ENCODE measurements at places on chromosomes 2 and 18.

GRCh38 chr18:9711361-9712129 lies 3.4 kb downstream of the RAB31 start:
- no peak for DNase-seq

DNA sequence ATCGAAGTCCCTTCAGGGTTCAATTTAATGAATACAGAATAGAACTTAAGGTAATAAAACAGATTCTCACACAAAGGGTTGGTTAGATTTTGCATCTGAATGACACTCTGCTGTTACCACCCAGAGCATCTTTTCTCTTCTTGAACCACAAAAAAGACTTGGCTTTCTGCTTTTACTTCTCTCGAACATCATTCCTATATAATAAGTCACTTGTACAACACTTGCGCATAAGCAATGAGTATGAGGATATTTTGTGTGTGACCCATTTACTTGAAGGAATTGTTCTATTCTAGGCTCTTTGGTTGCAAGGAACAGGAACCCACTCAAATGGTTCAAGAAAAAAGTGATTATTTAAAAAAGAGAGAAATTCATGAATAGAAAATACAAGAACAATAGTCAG lies 126.2 kb downstream of the NUP35 start:
- no peak for DNase-seq

DNA sequence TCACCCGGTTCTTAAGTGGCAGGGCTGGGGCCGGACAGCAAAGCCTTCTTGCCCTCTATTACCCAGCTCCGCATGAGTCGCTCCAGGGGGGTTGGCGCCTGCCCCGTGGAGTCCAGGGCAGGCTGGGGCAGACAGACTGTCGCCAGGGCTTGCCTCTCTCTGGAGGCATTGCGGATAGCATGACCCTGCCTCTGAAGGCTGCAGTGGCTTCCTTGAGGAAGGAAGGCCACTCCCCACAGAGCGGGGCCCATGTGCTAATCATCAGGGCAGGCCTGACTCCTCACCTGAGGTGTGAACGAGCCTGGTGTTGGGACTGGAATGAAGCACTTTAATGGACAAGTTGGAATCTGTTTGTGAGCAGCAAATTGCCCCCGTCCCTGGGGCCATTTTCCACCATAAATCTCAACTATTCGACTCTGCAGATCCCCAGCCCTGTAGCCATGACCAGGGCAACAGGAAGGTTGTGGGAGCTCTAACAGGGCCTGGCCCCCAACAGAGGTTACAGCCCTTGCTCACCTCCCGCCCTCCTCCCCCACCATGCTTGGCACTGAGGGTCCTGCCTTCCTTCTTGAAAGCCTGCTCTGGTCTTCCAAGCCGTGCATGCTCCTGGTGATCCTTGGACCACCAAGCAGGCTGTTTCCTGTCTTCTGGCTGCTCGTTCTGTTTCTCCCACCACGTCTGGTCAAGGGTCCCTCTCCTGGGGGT lies 144.9 kb upstream of the HAAO start:
- DNase-seq = no peak

GRCh38 chr2:95313296-95314131 lies 16.4 kb downstream of the KCNIP3 start:
- no peak for DNase-seq

DNA sequence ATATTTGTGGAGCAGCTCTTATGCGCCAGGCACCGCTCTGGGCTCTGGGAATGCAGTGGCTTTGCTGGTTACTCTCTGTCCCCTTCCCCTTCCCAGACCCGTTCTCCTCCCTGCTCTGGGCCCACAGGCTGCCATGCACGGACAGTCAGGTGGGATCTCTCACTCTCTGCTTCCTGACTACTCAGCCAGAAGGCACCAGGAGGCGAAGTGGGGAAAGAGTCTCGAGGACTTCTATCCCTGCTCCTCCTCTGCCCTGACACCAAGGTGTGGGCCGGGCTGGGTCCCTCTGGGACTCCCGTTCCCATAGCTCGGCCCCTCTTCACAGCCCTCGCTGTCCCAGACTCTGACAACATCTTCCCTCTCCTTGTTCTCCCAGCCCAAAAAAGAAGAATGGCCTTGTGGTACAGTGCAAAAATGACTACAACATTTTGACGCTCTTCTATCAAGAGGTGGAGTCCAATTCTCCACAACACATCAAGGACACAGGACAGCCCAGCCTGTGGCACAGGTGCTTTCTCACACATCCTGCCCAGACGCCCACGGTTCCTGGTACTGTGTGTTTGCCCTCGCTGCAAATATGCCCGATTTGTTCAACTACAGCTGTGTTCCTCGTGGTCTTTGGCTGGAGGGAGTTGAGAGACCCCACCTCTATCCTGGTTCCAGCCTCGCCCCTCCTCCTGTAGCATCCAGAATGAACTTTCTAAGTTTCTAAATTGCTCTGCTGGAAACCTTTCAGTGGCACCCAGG lies 14.0 kb upstream of the DUSP2 start:
- no peak for DNase-seq

DNA sequence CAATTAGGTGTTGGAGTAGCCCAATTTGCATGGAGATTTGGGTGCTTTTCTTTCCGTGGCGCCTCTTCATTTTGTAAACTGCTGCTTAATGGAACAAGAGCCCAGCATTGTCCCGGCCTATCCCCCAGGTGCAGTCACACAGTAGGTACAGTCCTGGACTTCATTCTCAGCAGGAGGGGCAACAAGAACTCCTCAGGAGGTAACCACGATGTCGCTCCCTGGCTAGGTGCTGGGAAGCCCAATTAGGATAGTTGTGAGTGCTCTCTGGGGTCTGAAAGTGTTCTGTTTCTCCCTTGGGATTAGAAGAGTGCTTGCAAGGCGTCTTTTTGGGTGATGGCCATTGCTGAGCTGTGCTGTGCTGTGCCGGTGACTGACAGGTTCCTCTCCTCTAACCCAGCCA lies 53.8 kb downstream of the CABLES1 start:
- no peak for DNase-seq

DNA sequence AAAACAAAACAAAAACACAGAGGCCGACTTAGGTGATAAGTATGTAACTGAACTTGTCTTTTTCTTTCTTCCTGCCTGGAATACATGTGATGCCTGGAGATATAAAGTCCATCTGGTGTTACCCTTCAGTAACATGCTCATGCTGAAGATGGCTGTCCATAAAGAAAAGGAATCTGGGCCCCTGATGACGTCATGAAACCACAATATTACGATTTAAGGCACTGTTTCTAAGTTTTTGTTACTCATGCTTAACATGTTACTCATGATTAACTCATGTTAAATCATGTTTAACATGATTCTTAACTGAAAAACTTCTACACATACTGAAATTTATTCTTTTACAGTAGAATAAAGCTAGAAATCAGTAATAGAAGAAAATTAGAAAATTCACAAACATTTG lies 49.0 kb downstream of the STRADB start:
- DNase-seq = no peak

All from amniotic stem cell (primary cell).